Activated T-cell treated with anti-CD3 and anti-CD28 coated beads, Interleukin-2, amount 50 U/mL, for 48 hours (primary cell): ENCODE measurements at places on chromosomes 1 and 21.

- DNase-seq, result no peak
These were observed 55.1 kb downstream of the AGPAT3 start for GRCh38 chr21:43919871-43920801.

GRCh38 chr1:84763912-84764680, 73.8 kb upstream of the SSX2IP start:
- no peak for DNase-seq

DNA sequence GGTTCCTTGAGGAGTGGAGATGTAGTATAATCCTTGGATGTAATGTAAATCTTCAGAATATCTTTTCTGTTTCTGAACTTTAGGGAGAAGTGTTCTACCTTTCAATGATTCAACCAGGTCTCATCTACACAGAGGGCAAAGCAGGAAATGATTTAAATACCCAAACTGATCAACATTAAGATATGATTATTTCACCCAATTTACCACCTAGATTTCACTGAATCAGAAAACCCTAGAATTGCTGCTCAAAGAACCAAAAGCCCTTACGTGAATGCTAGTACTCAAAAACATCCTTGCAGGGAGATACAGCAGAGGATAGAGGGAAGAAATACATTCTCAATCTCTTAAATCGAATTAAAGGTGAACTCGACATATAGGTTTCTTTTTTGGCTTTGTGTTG, 5.0 kb downstream of the RPTN start:
- DNase-seq, result no peak

DNA sequence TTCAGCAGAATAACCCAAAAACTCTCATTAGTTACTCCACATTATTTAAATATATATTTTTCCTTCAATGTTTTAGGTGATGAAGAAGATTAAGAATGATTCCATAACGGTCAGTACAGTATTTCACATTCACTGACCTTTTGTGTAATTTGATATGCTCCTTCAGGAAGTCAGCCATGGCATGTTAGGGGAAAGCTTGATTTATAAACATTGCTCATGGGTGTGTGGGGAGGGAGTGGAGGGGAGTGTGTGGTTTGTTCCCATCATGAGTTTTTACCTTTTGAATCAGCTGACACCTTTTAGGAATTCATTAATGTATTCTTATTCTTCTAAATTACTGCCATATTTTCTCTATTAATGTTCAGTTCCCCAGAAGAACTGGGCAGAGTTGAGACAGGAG, 240.2 kb downstream of the ATG4C start:
- no peak for DNase-seq

DNA sequence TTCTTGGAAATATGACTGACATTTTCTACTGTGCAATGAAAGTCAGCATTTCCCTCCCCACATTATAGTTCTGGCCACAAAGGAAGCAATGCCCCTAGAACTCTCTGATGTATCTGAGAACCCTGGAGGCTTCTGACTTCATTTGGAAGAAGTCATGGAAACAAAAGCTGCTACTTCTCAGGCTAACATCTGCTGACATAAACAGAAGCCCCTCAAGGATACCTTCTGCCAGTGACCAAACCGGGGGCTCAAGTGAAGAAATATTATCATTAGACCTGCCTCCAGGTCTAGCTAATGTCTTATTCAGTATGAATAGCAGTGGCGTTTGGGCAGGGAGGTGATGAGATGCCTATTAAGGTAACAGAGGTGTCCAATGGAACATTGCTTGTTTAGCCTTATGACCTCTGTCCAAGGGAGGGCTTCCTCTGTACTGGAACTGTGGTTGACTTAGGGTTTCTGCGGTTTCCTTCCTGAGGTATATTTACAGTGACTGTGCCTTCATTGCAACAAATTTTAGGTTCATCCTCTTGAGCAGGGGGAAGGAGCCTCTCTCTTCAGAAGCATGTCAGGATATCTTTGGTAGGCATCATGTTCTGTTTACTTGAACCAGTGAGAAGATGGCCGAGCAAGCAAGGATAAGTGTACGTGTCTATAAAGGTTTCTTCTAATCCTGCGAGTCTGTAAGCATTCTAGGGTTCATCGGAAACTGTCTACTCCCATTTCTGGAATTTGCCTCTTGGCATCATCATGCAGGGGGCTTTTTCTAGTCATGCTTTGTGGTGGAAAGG, 161.7 kb downstream of the PBX1 start:
- no peak for DNase-seq

DNA sequence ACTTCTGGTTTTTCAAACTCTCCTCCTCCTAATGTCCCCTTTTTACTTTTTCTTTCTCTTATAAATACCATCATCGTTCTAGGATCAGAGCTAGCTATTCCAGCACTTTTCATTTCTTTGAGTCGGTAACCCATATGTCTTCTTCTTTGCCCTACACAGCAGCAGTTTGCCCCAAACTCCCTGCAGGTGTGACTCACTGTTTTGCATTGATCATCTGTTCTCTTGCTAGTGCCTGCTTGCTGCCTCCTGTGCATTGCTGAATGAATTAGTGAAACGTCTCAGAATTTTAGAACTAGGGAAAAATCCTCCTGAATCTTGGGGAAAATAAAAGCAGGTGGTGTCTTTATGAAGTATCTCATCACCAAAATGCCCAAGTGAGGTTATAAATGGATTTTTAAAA, 21.7 kb downstream of the KCNK2 start:
- DNase-seq, result no peak

GRCh38 chr1:66445492-66446181, 88.3 kb upstream of the SGIP1 start:
- peak; percentile 69 for DNase-seq

DNA sequence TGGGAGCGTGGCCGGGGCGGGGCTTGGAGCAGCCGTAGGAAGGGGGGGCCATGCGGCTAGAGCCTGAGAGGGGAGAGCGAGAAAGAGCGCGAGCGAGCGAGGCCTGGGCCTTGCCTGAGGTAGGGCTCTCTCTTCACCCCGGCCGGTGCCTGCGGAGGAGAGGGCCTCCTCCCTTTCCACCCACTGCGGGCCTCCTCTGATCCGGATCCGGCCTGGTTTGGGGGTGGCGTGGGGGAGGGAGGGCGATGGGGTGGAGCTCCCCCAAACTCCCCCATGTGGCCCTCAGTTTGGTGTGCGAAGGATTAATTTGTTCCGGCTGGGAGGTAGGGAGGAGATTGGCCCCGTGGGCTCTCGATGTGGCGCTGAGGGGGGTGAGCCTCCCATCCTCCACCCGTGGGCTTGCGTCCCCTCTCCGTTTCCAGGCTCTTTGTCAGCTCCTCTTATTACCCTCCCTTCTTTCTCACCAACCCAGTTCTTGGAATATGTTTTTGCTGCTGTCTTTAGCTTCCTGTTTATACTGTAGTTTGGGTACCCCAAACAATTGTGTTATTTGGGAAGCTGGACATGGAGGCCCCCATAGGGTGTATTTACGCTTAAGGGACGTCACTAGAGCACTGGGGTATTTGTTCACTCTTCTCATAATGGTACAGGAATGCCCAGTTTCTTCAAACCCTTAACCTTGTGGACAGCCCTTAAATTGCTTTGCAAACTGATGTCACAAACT, 685 bp downstream of the UBAP2L start:
- DNase-seq, result peak; percentile 71
